ENCODE measurements at places on chromosomes 12 and 14. TPM values are rescaled to one million over a fixed set of nuclear protein-coding genes. Genes with fewer than 3 reads are reported as not detected.
A peak's percentile ranks its signal among the peaks of the same experiment; 100 is the strongest.

DNA sequence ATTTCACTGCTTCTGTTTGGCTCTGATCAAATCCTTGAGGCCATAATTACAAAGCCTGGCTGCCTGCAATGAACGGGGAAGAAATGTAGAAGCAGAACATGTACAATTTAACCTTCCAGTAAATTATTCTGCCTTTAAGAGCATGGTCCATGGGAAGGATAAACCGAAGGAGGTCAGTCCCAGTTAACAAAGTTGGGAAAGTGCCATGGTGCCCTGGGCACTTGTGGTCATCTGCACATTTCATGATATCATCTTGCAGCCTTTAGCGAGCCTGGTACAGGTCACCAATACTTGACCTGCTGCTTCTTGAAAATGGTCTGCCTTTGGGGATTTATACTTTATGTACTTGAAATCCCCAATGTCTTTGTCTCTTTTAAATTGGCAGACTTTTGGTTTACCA, 175.9 kb upstream of the KITLG start:
- DNase-seq: no peak

DNA sequence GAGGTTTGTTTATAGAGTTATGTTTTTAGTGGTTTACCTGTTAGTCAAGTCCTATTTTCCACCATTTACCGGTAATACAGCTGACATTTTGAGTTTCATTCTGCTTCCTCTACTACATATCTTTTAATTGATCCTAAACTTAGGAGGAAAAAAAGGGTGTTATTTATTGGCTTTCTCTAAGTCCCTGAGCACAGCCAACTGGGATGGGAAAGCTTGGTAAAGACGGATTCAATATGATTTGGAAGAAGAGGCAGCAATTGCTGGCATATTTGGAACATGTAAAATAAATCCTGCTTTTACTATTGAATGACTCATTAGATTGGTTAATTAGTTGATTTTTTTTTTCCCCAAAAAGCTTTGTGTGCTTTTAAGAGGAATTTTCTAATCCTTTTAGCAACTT, 475.7 kb downstream of the PRKD1 start:
- no peak for DNase-seq

DNA sequence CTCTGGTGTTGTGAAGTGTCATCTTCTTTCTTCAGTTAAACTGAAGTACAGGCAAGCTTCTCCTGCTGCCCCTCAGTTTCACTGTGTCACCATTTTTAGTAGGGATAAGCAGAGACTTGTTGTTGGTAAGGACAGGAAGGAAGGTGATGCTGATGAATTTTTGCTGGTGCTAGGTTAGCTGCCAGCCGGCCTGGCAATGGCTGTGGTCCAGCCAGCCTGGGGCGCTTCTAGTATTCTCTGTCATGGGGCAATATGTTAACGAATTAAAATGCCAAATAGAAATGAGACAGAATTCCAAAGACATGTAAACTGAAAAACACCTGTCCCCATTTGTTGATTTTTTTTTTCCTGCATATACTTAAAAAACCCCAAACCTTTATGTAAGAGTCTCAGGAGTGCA, 602.9 kb downstream of the DIO2 start:
- no peak for DNase-seq

DNA sequence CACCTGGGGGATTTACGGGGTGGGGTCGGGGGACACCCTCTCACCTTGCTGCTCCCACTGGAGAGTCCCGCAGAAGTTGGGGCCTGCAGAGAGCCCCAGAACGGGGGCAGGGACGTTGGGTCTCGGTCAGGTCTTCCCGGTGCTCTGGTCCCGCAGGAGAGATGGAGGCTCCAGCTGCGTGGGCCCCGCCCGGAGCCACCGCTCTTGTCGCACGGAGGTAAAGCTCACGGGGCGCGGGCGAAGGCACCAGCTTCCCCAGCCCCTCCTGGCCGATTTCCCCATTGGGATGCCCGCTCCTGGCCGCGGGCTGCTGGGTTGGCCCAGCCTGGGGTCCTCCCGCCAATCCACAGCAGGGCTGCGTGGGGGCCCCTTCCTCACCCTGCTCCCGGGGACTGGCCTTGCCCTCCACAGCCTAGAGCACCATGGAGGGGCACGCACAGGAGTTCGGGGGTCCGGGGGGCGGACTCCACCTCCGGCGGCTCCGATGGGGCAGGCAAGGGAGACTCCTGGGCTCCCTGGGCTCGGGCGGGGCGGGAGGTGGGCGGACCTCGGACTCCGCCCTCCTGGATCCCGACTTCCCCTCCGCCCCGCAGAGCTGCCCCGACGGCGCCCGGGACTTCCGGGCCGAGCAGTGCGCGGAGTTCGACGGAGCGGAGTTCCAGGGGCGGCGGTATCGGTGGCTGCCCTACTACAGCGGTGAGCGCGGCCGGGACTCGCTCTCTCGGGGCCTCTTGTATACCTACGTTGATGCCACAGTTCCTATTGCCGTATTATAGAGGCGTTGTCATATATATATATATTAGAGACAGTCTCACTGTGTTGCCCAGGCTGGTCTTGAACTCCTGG, 8.4 kb downstream of the PAPLN start:
- no peak for DNase-seq

GRCh38 chr12:82966001-82966559, 279.4 kb downstream of the TMTC2 start:
- no peak for DNase-seq

GRCh38 chr12:118126119-118126757, 9.7 kb upstream of the PEBP1 start:
- DNase-seq: no peak

GRCh38 chr12:62813031-62813829, 121.7 kb downstream of the PPM1H start:
- peak; percentile 50 for DNase-seq

CLEC4D gene
- not detected for total RNA-seq

AMHR2 gene
- total RNA-seq: not detected

LRFN5 gene
- total RNA-seq: 1.4 TPM

OVCH1 gene
- total RNA-seq: not detected

POU6F1 gene
- total RNA-seq: 13.2 TPM

Measured in glomerular endothelial cell (primary cell).